ENCODE measurements at places on chromosomes 5 and 9.

DNA sequence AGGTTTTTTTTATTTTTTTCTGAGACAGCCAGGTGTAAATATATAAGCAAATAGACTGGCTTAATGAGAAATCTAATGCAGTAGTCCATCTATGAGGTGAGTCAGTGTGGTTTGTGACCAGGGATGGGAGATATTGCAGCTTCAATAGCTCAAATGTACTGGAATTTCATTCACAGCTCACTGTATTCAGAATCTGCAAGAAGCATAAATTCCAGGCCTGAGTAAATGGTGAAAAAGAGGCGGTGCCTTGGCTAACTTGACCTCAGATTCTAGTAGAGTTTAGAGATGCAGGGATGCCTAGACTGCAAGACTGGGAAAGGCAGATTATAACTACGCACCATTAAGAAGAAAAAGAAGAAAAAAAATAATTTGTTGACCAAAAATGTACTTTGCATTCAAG is 151.9 kb upstream of the SMC2 start:
- DNase-seq: no peak

DNA sequence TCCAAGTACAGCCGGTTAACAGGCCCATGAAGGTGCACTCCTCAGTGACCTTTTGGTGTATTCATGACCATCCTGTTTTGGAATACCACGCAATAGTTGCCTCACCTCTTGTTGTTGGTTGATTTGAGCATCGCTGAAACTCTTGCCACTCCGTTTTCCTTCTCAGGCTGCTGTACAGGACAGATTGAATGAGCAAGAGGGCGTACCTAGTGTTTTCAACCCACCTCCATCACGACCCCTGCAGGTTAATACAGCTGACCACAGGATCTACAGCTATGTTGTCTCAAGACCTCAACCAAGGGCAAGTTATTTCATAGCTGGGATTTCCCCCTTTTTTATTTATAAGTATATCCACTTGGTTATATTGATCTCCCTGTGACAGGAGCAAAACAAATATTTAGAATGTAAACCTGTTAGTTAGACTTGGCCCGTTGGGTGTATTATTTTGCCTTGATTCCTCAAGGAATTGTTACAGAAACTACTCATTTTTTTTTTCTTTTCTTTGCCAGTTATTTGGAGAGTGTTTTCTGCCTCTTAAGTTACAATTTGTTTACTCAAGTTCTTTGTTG is 38.1 kb downstream of the FAF2 start:
- no peak for DNase-seq

DNA sequence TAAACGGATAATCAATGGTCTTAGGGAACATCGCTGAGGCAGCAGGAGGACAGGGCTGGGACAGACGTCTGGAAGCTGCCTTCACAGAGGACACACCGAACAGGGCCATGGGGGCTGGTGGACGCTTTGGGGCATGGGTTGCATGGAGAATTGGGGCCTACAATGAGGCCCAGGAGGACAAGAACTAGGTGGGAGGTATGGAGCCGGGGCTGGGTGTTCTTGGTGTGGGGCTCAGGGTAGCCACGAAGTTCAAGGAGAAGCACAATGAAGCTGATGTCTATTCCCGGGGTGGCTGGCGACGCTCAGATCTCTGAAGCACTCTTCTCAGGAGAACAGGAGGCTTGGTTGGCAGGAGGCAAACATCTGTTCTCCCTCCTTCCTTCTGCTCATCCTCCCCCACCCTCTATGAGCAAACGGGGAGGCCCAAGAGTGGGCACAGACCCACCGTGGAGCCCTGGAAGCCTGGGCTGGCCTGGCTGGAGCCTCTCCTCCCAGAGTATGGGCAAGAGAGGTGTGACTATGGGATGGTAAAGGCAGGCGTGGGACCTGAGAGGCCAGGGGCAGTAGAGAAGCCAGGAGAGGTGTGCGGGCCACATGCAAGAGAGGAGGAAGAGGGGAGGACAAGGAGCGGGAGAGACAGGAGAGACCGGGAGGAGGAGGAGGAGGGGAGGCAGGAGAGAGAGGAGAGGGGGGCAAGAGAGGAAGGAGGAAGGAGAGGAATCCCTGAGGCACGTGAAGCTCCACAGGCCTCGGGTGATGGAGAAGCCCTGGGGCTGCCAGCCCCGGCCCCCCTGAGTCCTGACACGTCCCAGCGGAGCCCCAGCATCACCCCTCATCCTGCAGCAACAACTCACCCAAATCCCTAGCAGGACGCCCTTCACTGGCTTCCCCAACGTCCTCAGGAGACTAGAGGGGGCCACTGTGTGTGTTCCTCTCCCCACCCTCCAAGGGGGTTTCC is 159.1 kb downstream of the OLFM1 start:
- no peak for DNase-seq

GRCh38 chr5:11719888-11720481 is 184.3 kb downstream of the CTNND2 start:
- peak; percentile 7 for DNase-seq

GRCh38 chr5:168292786-168293696 is 1.6 kb downstream of the WWC1 start:
- DNase-seq: no peak

DNA sequence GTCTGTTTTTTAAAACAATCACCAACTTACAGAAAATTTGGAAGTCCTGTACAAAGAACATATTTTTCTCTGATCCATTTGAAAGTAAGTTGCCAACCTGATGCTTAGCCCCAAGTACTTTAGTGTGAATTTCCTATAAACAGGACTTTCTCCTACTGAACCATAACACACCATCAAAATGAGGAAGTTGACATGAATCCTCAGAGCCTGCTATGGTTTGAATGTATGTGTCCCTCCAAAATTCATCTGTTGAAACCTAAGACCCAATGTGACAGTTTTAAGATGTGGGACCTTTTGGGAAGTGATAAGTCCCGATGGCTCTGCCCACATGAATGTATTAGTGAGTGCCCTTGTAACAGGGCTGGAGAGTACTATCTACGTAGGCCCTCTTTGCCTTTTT is 6.4 kb upstream of the ACOT12 start:
- DNase-seq: no peak

- no peak for DNase-seq
Measured at GRCh38 chr5:108801776-108802175, 54.1 kb downstream of the FER start.

DNA sequence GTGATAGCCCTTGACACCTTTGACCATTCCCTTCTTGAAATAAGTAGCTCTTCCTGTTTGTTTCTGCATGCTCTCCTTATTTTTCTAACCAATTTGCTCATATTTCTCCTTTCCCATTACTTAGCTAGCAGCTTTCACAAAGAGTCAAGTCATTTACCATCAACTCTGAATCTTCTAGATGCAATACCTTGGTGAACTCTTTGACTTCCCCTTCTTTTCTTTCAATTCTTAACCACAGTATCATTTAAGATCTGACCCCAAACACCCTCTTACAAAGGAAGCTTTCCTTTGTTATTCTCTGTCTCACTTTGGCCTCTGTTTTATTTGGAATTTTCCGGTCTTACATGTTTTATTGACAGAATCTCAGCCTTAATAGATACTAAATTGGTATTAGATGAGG is 14.0 kb downstream of the NFX1 start:
- DNase-seq: no peak

DNA sequence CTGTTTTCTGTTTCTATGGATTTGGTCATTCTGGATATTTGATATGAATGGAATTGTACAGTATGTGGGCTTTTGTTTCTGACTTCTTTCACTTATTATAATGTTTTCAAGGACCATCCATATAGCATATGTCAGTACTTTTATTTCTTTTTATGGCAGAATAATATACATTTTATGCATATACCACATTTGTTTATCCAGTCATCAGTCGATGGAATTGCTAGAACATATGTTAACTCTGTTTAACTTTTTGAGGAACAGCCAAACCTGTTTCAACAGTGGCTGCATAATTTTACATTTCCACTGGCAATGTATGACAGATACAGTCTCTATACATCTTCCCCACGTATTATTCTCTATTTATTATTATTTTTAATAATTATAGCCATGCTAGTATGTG is 131.6 kb downstream of the PARP8 start:
- DNase-seq: no peak

DNA sequence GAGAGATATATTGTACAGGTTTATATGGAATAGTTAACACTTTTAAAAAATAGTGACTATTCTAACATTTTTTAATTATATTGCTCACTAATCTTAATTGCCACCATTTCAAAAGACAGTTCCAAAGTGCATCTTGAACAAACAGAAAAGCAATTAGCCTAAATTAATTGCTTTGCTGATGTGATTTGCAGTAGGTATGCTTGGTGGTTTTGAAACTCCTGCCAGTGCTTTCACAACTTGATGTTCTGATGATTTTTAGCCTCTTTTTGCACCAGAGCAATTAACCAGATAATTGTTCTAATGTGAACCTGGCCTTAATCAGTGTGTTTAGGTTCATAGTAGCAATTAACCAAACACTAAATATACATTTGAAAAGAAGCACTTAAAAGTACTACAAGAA is 207.6 kb downstream of the FBXL17 start:
- DNase-seq: no peak

- DNase-seq: no peak
Measured at GRCh38 chr5:153641183-153641688, 150.8 kb downstream of the GRIA1 start.

- no peak for DNase-seq
Measured at GRCh38 chr5:20604992-20605391, 617.0 kb upstream of the CDH18 start.

DNA sequence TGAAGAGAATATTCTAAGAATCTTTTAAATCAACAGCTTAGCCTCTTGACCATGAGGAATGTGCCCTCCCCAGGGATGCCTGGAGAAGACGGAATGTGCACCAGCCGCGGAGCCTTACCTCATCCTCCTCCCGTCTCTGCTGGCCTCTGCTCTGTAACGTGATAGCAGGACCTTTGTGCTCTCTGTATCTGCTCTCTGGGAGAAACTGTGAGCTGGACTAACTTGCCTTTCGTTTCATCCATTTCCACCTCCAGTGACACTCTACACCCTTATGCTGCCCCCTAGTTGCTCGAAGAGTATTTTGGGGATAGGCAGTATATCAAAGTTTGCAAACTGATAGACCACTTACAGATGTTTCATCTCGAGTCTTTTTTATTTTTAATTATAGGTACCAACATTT is 141.4 kb downstream of the NPR3 start:
- no peak for DNase-seq

- no peak for DNase-seq
Measured at GRCh38 chr9:125429476-125430160, 168.0 kb downstream of the GAPVD1 start.

- DNase-seq: peak; percentile 89
Measured at GRCh38 chr9:92716557-92716956, 46.6 kb upstream of the IPPK start.

GRCh38 chr5:174624733-174625522 is 99.5 kb upstream of the MSX2 start:
- no peak for DNase-seq

DNA sequence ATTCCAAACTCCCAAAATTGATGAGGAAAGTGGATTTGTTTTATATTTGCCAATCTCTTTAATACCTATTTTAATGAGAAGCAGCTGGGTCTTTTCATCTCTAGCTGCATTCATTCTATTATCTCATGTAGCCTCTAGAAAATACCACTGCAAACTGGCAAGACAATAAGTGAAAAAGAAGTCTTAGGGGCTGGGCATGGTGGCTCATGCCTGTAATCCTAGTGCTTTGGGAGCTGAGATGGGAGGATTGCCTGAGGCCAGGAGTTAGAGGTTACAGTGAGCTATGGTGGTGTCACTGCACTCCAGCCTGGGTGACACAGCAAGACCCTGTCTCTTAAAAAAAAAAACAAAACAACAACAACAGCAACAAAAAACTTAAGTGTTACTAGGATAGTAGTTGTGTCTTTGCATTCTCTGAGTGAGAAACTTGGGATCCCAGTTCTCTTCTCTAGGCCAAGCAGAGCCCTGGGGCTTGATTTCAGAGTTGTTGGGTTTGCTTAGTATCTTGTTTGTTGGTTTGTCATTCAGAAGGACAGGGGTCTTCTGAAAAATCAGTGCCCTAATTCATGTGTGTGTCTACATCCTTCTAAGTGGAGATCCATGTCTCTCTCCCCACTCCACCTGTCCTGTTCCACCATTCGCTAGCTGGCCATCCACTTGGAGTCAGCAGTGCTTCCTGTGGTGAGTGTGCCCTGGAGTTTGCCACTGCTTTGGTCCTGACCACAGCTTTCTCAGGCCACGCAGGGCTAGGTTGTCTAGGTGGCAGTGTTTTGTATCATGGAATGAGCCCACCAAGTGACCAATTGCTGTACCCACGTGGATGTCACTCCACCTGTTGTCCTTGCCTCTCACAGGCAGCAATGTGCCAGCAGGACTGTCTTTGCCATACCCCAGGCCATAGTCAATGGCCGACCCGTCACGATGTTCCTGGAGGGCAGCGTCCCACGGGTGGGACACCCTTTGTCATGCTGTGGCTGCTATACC is 19.5 kb downstream of the MARCHF6 start:
- DNase-seq: no peak

- no peak for DNase-seq
Measured at GRCh38 chr5:77806213-77806843, 30.2 kb upstream of the TBCA start.

DNA sequence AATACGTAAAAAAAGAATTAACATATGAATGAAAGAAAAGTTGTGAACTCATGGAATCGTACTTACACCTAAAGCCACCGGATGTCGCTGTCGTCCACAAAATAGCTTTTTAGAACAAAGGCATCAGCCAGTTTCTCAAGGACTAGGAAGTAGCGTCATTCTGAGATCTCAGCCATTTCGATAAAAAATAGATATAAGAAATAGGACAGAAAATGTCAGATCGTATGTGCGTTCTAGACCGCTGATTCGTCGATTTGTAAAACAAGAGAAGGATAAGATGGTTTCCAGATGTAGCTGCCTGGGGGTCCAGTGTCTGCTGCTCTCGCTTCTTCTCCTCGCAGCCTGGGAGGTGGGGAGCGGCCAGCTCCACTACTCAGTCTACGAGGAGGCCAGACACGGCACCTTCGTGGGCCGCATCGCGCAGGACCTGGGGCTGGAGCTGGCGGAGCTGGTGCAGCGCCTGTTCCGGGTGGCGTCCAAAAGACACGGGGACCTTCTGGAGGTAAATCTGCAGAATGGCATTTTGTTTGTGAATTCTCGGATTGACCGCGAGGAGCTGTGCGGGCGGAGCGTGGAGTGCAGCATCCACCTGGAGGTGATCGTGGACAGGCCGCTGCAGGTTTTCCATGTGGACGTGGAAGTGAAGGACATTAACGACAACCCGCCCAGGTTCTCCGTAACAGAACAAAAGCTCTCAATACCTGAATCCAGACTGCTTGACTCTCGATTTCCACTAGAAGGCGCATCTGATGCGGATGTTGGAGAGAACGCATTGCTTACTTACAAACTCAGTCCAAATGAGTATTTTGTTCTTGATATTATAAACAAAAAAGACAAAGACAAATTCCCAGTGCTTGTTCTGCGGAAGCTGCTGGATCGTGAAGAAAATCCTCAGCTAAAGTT is at the start of gene PCDHA10:
Gene PCDHA10, plus strand, starts transcription at position 126 of the 903 bp plus-strand sequence. Its CDS starts 152 bp downstream, at position 278.
- no peak for DNase-seq

DNA sequence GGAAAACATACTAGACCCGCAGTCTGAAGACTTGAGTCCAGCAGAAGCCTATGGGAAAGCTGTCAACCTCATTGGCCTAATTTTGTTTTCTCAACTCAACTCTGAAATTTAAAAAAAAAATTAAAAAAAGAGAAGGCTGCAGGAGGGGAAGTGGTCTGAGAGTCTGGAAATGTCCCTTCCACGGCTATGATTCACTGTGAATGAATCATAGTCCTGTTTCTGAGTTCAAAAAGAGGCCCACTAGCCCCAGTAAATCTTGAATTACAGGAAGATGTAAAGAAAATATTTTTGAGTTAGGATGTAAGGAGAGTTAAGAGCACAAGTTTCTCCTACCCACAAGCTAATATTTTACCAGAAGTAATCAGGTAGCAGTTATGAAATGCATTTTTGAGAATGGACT is 565.5 kb upstream of the DMAC1 start:
- DNase-seq: no peak
